ACHN (cell line): ENCODE measurements at places on chromosomes 6 and 20.
A peak's percentile ranks its signal among the peaks of the same experiment; 100 is the strongest.

DNA sequence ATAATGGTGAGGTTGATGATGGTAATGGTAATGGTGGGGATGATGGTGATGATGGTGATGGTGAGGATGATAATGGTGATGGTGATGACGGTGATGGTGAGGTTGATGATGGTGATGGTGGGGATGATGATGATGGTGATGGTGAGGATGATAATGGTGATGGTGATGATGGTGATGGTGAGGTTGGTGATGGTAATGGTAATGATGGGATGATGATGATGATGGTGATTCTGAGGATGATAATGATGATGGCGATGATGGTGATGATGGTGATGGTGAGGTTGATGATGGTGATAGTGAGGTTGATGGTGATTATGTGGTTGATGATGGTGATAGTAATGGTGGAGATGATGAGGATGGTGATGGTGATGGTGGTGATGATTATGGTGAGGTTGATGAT lies 9.7 kb downstream of the BPI start:
- DNase-seq, result no peak

- no peak for DNase-seq
These were observed 1093.4 kb downstream of the KHDRBS2 start for GRCh38 chr6:61192610-61193009.

DNA sequence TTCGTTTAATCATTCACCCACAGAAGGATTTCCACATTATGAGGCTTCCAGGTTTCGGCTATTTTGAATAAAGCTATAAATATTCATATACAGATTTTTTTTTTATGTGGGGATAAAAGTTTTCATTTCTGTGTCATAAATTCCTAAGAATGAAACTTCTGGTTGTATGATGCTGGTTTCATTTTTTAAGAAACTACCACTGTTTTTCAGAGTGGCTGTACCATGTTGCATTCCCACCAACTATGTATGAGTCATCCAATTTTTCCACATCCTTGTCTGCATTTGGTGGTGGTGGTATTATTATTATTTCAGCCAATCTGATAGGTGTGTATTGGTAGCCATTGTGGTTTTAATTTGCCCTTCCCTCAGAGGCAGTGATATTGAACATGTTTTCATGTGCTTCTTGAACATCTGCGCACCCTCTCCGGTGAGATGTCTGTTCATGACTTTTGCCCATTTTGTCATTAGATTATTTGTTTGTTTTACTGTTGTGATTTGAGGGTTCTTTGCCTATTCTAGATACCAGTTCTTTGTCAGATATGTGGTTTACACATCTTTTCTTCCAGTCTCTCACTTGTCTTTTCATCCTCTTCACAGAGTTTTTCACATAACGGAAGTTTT lies 75.5 kb downstream of the DOK5 start:
- no peak for DNase-seq

DNA sequence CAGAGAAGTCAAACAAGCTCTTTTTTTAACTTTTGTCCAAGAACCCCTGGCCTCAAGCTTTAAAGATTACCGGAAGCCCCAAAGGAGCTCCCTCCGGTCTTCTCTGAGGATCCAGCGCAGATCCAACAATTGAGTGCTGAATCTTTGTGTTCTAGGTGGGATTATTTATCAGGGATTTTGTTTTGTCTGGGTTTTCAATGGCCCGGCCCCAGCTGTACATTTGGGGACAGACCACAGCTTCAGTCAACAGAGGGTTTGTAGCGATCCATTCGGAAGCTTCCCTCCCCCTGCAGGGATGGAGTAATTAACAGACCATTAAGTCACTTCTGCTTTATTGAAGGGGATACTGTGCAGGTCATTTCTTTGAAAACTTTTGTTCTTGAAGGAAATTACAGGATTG lies 7.8 kb downstream of the OLIG3 start:
- DNase-seq, result no peak

DNA sequence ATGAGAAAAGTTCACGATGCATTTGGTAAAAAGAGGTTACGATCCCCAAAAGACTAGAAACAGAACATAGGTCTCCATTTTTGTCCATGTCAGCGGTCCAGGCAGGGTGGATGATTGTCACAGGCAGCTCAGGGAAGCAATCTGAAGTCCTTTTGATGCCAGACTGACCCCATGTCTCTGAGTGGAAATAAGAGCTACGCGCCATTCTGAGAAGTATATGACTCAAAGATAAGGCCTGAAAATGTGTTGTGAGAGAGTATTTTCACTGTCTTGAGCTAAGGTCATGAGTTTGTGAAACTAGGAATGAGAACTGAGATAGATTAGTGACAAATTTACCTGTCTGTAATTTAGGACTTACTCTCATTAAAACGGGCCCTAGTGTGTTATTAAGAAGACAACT lies 69.5 kb downstream of the LYRM4 start:
- DNase-seq, result no peak

DNA sequence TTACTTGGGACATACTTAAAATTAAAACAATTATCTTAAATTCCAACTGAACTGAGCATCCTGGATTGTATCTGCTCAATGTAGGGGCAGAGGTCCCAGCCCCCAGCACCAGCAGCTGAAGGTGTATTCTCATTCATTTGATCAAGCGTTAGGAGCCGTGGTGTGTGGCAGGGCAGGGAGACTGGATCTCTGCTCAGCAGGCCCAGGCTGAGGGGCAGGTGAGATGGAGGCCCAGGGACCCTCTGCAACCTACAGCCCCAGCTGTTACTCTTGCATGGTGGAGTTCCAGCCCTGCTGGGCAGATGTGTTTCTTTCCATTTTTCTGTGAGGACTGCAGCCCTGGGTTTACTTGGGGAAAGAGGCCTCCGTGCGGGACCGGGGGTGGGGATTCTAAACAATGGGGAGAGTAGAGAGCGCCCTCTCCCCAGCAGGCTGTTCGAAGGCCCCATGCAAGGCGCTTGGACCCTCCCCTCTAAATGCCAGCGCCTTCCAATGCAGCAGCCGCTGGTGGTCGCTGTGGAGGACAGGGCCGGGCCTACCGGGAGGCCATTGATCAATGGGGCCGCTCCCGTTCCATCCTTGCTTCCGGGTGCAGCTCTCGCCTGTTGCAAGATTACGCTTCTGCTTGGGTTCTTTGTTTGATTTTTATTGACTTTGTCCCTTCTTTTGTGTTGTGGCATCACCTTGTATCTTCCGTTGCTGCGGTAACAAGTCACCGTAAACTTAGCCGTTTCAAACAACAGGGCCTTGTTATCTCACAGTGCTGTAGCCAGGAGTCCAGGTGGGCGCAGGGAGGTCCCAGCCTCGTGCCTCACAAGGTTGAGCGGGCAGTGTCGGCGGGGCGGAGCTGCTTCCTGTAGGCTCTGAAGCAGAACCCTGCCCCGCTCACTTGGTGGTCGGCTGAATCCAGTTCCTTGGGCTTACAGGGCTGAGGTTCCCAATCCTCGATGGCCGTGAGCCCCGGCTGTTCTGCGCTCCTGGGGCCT lies 134.8 kb upstream of the PHACTR3 start:
- no peak for DNase-seq

GRCh38 chr6:108476847-108477430 lies 83.8 kb upstream of the FOXO3 start:
- no peak for DNase-seq

GRCh38 chr6:6678185-6678671 lies 89.7 kb downstream of the LY86 start:
- no peak for DNase-seq

DNA sequence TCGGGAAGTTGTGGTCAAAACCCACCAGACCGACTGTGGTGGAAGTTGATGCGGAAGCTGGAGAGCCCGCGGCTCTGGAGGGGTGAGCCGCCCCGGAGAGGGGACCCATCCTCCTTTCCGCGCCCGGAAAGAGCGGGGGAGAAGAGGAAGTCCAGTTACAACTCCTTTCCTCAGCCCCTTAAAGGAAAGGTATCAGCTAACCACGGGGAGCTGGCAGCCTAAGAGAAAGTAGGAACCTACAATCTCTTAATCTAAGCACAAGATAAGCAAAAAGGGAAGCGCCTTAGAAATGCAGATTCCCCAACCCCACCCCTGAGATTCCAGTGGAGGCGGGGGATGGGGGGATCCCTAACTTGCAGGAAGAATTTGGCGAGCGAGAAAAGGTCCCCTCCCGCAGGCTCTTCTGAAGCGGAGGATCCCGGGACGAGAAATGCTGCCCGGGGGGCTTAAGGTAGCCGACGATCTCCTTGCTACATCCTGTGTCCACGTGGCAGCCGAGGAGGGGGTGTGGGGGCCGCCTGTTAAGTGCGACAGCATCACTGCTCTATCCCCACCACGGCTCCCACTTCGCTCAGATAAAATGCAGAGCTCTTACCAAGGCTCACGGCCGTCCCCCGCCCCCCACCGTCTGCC lies 87.5 kb downstream of the ZFP64 start:
- no peak for DNase-seq

GRCh38 chr20:63132715-63133471 lies 83.0 kb downstream of the YTHDF1 start:
- DNase-seq, result no peak

GRCh38 chr6:165055231-165055630 lies 254.2 kb downstream of the C6orf118 start:
- DNase-seq, result no peak

DNA sequence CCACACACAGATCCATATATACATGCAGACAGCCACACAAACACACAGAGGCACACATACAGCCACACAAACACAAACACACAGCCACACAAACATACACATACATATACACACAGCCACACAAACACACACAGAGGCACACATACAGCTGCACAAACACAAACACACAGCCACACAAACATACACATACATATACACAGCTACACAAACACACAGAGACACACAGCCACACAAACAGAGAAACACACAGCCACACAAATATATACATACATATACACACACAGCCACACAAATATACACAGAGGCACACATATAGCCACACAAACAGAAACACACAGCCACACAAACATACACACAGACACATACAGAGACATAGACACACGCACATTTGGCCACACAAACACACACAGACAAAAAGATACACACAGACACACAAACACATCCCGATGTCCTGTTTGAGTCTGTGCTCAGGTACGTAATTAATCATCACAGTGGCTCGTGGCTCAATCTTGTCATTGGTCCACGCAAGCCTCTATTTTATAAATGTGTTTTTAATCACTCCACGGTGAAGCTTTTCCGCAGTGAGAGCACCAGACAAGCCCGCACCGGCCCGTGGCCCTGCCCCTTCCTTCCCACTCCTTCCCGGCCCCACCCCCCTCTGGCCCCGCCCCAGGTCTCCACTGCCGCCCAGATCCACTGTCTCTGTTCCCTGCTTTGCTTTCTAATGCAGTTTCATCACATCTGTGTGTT lies 135.3 kb downstream of the CDH4 start:
- DNase-seq, result peak; percentile 47

GRCh38 chr20:15036948-15037347 lies 699.5 kb upstream of the FLRT3 start:
- no peak for DNase-seq

- no peak for DNase-seq
These were observed 25.5 kb upstream of the CST1 start for GRCh38 chr20:23776067-23776771.

DNA sequence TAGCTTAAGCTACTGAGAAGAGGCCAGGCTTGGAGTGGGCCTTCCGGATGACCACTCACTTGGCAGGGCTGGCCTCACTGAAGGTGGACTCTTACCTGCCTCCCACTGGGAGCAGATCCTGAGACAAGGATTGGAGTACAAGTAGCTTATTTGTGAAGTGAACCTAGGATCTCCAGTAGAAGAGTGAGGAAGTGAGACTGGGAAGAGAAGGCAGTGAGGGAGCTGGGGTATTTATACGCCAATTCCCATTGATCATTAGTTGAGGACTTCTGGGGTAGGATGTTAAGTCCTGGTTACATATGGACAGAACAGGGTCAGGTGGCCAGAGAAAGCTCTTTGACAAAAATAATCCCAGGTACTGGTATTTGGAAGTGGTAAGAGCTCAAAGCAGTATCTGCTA lies 32.3 kb upstream of the RNF24 start:
- no peak for DNase-seq

DNA sequence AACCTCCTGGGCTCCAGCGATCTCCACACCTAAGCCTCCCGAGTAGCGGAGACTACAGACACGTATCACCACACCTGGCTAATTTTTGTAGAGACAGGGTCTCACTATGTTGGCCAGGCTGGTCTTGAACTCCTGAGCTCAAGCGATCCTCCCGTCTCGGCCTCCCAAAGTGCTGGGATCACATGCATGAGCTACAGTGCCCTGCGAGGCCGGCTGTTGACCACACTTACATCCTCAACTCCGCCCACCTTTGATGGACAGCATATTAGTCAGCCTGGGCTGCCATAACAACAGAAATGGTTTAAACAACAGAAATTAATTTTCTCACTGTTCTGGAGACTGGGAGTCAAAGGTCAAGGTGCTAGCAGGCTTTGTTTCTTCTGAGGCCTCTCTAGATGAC lies 107.7 kb downstream of the JPH2 start:
- no peak for DNase-seq

DNA sequence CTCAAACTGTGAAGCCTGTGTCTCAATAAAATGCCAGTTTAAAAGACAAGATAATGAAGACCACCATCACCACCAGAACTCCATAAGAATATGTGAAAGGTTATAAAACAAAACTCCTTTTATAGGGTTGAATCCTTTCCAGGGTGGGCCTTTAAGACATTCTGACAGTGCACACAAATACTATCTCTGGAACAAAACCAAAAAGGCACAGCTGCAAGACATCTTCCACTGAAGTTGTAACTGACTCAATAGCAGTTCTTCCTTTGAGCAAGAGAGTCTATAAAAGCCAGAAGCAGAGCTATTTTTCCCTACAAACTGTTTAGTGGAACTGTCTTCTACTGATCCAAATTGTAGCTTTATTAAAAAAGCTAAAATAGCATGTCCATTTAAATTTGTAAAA lies 81.6 kb downstream of the EPB41L2 start:
- DNase-seq, result no peak

GRCh38 chr6:155448668-155449449 lies 6.8 kb downstream of the NOX3 start:
- no peak for DNase-seq

DNA sequence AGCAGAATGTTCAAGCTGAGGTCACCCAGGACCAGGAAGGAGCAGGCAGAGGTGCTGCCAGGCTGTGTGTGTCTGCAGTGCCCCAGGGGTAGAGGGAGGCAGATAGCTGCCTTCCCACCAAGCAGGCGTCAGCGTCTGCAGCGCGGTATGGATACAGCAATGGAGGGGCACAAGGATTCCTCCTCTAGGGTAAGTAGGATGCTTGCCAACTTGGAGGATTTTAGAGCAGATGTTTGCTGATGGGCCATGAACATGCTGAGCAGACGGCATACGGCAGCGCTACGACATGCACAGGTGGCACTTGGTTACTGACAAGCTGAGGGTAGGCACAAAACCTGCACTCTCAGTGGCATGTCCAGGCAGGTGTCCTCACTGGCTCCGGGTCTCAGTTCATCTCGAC lies 48.1 kb downstream of the PSMG4 start:
- no peak for DNase-seq

GRCh38 chr6:110036408-110037302 lies 58.5 kb downstream of the GPR6 start:
- no peak for DNase-seq

GRCh38 chr6:34709386-34709785 lies 12.8 kb upstream of the ILRUN start:
- no peak for DNase-seq
